ENCODE measurements at places on chromosomes 3 and 15.

DNA sequence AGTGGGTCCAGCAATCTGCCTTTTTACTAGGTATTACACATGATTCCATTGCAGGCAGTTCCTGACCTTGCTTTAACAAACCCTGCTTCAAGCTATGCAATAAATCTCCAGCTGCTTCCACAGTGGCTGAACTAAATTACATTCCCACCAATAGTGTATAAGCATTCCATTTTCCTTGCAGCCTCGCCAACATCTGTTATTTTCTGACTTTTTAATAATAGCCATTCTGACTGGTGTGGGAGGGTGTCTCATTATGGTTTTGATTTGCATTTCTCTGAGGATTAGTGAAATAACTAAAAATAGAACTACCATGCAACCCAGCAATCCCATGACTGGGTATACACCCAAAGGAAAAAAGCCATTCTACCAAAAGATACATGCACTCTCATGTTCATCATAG, 36.4 kb upstream of the DNAJC13 start:
- no peak for ATAC-seq

DNA sequence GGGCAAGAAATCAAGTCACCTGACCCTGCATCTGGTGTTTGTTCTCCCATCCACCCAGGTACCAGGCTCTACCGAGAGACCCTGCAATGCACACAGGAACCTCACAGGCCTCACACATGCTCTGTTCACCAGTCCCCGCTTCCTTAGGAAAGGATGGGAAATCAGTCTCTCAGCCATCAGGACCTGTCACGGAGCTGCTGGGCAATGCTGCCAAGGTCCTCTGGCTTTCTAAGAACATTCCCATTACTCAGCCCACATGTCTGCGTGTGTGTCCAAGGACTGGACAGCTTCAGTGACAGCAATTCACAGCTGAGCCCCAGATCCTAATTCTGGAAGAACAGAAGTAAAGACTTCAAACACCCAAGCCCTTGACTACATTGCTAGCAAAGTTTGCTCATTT, 6.5 kb upstream of the SRGAP3 start:
- no peak for ATAC-seq

- peak; percentile 54 for ATAC-seq
These were observed 27.1 kb upstream of the SKIL start for GRCh38 chr3:170330366-170330765.

DNA sequence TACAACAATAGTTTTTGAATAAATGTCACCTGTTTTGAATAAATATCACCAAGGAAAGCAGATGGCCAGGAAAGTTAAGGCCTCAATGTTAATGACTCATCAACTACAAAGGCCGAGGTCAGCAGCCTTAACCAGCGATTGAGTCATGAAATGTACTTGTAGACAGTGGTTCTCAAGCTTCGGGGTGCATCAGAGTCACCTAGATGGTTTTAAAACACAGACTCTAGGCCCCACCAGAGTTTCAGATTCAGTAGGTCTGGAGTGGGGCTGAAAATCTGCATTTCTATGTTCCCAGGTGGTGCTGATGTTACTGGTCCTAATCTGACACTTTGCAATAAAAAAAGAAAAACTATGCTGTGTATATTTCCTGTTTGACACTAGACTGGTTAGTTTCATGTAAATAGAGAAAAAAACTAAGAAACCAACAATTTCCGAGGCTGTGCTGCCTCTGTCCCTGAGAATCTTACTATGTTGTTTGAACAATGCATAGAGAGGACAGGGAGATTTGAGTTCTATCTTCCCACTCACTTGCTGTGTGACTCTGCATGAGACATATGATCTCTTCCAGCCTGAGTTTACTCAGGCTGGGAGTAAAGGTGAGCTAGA, 9.8 kb downstream of the RAB27A start:
- ATAC-seq: peak; percentile 92

- ATAC-seq: peak; percentile 66
These were observed 8.5 kb upstream of the ANPEP start for GRCh38 chr15:89822951-89823711.

DNA sequence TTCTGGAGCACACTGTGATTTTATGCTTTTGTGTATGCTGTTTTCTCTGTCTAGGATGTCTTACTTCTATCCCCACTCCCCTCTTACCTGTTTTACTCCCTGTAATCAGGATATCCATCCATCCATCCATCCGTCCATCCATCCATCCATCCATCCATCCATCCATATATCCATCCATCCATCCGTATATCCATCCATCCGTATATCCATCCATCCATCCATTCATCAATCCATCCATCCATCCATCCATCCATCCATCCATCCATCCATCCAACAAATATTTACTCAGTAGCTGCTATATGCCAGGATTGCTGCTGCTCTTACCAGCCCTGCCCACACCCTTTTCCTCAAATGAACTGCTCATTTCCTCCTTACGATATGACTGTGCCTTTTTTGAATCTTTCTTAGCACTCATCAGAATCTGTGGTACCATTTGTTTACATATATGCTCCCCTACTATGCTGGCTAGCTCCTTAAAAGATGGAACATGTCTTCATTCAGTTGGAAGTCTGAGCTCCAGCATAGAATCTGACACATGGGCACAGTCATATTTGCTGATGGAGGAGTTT, 35.2 kb downstream of the USP13 start:
- no peak for ATAC-seq

DNA sequence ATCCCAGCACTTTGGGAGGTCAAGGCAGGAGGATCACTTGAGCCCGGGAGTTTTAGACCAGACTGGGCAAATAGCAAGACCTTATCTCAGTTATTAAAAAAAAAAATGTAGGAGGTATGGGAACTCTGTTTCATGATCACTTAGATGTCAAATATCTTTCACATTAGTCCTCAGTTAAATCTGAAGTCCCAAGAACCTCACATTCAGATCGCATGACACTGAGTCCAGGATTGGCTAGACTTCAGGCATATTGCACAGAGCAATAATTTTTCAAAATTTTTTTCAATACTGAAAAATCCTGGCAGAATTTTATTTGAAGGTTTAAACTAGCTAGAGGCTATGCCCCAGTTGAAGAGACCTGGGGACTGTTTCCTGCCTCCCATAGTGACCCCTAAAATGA, 56.3 kb upstream of the ZNF148 start:
- no peak for ATAC-seq

- peak; percentile 65 for ATAC-seq
These were observed 421.8 kb upstream of the TBL1XR1 start for GRCh38 chr3:177618873-177619733.

GRCh38 chr3:106256249-106256957, 387.6 kb upstream of the CBLB start:
- ATAC-seq: no peak

All from SK-N-SH treated with all-trans-retinoic acid at 6 μM for 48 hours (cell line).